ENCODE measurements at places on chromosomes 12 and 14.

GRCh38 chr12:128052331-128052730 is 214.6 kb upstream of the TMEM132C start:
- no peak for DNase-seq

DNA sequence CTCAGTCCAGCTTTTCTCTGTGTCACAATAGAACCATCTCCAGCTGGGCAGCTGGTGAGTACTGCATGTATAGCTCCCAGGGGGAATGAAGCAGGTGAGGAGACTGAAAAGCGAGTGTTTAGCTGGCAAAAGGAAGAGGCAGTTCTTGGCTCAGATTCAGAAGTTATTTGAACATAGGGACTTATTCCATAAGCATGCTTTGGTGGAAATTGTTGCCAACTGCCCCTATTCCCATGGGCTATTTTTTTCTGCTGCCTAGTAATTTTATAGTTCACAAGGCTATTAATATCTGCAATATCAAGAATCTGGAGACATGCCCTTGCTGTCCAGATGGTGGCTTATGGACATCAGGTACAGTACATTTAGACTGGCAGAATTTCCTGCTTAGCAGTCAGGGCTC is 1112.7 kb downstream of the LRFN5 start:
- DNase-seq, result no peak

- DNase-seq, result no peak
Observed at GRCh38 chr12:11075642-11076041, 13.5 kb upstream of the TAS2R46 start.

DNA sequence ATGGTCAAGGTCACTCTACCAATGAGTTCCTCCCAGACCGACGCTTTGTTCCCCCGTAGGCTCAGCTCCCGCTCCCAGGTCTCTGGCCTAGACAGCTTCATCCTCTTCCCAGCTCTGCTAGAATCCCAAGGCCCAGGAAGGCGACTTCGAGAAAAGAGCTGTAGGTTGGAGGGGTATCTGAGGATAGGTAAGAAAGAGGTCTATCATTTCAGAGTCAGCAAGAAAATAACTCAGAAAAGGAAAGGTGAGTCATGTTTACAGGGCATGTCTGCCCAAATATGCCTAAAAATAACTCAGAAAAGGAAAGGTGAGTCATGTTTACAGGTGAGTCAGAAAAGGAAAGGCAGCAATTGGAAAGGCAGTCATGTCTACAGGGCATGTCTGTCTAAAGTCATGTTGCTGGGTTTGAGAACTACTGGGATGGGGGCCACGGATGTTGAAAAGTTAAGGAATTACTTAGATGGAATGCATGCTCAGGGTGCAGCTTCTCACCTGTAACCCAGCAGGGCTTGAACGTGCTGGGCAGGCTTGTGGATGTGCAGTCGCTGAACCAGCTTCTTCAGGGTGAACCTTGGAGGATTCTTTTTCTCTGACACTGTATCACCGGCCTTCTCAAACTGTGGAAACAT is 12.2 kb downstream of the TEP1 start:
- peak; percentile 18 for DNase-seq

GRCh38 chr14:68497011-68497410 is 295.9 kb downstream of the ZFP36L1 start:
- no peak for DNase-seq

- no peak for DNase-seq
Observed at GRCh38 chr14:26730929-26731618, 133.2 kb upstream of the NOVA1 start.
